Thoracic aorta (tissue), 2 donors: ENCODE measurements at places on chromosomes 3 and 15.

- DNase-seq: no peak
Observed at GRCh38 chr3:116288485-116288884, 156.8 kb downstream of the LSAMP start.

DNA sequence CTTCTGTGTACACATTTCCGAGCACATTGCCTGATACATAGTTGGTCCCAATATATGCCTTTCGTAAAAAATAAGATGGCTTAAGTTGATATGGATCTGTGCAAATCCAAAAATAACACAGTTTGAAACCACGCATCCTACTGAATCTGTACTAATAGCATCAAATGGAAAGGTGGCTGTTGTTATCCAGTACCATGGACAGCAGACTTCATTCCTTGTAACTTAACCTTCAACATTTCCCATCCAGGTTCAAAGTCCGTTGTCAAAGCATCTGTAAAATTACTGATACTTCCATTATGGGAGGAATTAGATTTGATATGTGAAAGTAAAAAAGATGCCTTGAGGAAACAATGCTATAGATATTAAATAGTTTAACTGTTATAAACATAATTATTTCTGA, 65.5 kb upstream of the C3orf49 start:
- no peak for DNase-seq

GRCh38 chr3:172808969-172809546, 58.5 kb downstream of the ECT2 start:
- DNase-seq: no peak

- no peak for DNase-seq
Observed at GRCh38 chr15:58393241-58393662, 38.5 kb upstream of the LIPC start.

GRCh38 chr3:160008961-160009360, 20.3 kb downstream of the IL12A start:
- DNase-seq: no peak

- no peak for DNase-seq
Observed at GRCh38 chr15:51652084-51652668, 29.1 kb upstream of the SCG3 start.

DNA sequence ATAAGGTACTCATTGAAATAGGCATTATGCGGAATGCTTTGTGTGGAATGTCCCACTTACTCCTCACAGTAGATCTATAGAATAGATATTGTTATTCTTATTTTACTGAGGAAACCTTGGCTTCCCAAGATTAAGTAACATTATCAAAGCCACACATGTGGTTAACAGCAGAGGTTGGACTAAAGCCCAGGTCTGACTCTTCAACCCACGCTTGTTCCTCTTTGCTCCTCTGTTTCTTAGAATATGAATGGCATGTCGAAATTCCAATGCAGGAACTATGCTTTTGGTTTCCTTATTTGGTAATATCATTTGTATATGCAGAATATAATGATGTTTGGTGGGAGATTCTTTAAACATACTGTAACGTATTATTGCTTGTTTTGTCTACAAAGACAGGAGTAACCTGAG, 818.8 kb upstream of the LMCD1 start:
- no peak for DNase-seq

GRCh38 chr3:61257148-61257547, 5.9 kb upstream of the FHIT start:
- no peak for DNase-seq

DNA sequence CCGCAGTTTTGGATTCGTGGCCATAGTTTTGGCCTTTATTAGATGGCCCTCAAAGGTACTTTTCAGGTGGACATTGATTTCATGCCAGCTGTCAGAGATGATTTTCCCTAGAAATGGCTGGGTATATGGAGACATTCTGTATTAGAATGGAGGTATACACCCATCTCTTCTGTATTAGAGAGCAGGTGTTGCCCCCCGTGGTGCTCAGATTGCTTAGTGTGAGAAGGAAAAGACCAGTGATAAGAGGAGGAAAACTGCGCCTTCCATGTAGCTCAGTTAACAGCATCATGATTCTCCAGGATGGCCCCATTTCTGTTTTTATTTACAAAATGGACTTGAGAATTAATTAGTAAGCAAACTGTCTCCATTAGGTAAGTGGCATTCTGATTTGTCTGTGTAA, 145.9 kb downstream of the IGF1R start:
- no peak for DNase-seq

DNA sequence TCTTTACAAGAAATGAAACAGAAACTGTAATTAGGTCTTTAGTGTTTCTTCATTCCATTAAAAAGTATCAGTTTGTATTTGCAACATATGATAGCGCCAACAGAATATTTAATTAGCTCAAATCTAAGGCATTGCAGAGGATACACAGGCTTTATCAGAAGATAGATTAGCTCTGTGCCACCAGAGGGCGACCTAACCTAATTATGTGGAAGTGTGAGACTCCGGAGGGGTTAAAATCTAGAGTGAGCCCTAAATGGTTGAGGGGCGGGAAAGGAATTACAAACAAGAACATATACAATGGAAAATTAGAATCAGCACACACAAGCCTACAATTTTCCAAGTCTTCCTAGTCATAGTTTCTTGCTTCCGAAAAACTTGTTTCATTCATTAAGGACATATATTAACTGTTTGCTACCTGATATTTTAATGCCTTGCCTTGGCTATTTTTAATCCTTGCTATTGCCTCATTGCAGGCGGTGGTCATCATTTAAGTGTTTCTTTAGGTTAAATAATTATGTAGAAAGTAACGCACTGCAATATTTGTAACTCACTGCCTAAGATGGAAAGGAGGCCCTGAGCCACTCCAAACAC, 18.0 kb upstream of the RYR3 start:
- no peak for DNase-seq

DNA sequence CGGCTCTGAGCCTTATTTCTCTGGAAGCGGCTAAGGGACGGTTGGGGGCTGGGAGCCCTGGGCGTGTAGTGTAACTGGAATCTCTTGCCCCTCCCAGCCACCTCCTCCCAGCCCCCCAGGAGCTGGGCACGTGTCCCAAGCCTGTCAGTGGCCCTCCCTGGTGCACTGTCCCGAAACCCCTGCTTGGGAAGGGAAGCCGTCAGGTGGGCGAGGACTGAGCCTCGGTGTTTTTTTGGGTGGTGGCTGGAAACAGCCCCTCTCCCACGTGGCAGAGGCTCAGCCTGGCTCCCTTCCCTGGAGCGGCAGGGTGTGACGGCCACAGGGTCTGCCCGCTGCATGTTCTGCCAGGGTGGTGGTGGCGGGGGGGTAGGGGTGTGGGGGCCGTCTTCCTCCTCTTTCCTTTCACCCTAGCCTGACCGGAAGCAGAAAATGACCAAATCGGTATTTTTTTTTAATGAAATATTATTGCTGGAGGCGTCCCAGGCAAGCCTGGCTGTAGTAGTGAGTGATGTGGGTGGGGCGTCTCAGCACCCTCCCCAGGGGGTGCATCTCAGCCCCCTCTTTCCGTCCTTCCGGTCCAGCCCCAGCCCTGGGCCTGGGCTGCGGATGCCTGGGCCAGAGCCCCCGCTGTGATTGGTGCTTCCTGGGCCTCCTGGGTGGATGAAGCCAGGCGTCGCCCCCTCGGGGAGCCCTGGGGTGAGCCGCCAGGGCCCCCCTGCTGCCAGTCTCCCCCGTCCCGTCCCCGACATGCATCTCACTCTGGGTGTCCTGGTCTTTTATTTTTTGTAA, 58.8 kb upstream of the GOLGA8A start:
- DNase-seq: no peak

GRCh38 chr15:44064706-44065105, 130.4 kb downstream of the FRMD5 start:
- DNase-seq: no peak

DNA sequence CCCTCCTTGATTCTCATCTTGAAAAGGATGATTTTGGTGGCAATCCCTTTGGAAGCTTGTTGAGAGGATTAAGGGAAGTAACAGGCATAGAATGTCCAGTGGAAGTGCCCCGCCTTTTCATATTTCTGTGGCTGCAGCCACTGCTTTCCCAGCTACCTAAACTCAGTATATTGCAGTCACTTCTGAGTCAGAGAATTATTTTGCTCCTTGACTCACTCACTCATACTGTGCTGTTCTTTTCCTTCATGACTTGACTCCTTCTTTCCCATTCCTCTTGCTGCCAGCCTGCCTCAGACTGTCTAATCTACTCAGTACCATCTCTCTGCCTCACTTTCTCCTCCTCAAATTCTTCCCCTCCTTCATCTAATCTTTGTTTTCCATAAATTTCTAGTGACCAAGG, 26.5 kb upstream of the POLR2M start:
- no peak for DNase-seq

DNA sequence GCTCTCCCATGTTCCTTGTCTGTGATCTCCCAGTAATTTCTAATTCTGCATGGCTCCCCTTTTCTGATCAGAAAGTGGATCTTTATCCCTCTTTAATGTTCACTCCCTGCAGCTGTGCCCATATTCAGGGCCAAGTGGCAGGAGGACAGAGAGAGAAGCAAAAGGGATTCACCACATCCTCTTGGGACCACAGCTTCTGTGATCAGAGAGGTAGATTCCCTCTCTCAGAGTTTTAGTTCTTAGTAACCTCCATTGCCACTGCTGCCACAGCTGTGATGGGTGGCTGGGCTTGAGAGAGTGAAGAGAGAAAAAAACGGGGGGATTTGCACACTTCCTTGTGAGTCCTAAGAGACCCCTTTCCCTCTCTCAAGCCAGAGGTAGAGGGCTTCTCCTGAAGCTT, 49.2 kb downstream of the GLCE start:
- no peak for DNase-seq

DNA sequence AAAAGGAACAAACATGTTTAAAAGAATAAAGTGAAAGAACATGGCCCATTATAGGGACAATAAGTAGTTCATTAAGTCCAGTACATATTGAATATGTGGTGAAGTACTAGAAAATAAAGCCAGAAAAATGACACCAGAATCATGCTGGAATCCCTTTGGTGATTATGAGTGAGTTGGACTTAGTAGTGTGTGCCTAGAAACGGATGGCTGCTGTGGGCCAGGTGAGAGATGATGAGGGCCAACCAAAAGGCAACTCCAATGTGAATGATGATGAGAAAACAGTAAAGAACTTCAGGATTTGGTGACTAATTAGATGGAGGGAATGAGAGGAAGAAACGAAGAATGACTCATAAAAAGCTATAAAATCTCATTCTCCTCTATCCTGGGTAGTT, 3.3 kb downstream of the CRYGS start:
- DNase-seq: no peak

DNA sequence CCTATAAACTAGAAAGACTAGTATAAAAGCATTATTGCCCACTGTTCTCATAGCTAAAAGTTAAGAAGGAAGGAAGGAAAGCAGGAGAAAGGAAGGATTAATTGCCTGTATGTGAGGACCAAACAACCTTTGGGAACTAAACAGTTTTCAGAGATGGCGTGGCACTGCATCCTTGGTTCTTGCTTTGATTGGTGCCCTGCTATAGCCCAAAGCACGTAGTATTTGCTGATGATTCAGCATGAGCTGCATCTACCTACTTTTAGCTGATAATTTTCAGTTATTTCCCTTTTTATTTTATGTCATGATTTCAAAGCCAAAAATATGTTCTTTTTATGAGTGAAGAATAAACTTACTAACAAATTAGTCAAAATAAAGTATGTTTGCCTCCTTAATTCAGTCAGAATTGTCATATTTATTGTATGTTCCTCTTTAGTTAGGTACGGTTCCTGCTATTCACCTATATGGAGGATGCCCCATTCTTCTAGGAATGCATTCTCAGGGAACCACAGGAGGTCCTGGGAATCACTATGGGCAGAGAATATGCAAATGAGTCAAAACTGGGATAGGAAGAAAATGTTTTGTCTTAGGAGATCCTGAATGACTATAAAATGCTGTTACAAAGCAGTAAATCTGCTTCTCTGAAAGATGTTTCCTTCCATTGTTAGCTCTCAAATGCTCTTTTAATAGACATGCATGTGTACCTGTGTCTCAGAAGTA, 65.4 kb upstream of the THSD4 start:
- DNase-seq: no peak

DNA sequence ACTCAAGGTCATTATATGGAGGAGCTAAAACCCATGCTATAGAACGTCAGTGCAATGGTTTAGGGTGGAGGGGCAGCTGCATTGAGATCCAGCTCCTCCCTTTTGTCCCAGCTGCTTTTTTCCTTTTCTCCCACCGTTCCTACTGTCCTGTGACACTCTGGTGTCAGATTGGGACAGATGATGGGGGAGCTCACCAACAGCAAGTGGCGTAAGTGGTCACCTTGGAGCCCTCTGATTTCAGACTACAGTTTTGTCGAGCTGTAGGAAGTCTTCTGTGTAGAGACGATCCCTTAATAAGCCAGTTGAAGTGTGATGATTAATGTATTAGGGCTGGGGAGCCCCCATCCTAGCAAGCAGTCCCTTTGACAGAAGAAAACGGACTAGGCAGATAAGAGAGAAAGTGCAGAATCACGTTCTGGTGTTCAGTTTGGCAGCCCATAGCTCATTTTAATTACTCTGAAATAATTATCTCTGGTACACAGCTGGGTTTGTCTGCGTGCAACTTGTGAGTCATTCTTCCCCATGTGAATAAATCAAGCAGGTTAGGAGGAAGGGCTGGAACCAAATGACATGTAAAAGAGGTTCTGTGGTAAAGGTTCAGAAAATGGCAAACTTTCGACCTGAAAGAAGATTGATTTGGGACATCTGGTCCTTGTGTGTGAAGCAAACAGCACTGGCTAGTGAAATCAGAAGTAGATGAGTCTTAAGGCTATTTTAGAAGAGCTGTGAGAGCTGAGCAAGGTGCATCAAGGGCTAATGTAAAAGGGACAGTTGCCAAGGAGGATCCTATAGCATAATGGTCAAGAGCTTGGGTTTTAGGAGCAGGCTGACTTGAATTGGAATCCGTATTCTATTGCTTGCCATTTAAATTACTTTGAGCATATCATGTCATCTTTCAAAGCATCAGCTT, 241.4 kb downstream of the EDEM1 start:
- no peak for DNase-seq

DNA sequence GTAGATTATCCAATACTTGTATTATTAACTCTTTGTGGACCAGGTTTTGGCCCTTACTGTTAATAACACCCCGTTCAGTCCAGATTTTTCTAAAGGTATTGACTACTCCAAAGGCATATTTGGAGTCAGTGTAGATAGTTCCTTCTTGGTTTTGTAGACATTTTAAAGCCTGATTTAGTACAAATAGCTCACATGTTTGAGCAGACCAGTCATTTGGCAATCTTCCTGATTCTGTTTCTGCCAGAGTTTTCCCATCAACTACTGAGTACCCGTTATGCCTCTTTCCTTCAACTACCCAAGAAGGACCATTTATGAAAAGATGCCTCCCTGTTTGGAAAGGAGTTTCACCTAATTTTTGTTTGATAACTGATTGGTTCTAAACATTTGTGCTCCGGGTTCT, 82.0 kb downstream of the CHCHD4 start:
- DNase-seq: no peak

DNA sequence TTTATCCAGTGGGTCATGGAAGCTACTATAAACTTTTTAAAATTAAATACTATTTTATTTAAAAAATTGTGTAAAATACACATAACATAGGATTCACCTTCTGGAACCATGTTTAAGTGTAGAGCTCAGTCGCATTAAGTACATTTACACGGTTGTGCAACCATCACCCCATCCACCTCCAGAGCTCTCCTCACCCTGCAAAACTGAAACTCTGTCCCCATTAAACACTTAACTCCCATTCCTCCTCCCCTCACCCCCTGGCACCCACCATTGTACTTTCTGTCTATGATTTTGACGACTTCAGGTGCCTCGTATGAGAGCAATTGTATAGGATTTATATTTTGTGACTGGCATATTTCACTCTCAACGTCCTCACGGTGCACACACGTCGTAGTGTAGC, 70.7 kb downstream of the APBA2 start:
- DNase-seq: no peak
